ENCODE measurements at places on chromosomes 1 and 21.

DNA sequence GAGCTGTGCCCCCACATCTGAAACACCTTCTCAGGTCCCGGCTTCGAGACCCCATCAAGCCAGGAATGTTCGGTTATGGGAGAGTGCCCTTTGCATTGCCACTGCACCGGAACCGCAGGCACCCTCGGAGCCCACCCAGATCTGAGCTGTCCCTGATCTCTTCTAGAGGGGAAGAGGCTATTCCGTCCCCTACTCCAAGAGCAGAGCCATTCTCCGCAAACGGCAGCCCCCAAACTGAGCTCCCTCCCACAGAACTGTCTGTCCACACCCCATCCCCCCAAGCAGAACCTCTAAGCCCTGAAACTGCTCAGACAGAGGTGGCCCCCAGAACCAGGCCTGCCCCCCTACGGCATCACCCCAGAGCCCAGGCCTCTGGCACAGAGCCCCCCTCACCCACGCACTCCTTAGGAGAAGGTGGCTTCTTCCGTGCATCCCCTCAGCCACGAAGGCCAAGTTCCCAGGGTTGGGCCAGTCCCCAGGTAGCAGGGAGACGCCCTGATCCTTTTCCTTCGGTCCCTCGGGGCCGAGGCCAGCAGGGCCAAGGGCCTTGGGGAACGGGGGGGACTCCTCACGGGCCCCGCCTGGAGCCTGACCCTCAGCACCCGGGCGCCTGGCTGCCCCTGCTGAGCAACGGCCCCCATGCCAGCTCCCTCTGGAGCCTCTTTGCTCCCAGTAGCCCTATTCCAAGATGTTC, 4.3 kb downstream of the ADAMTSL4 start:
- H3K27me3 ChIP-seq: no peaks in the 10 kb centered on the region
- H3K36me3 ChIP-seq: peaks cover 9% of the 10 kb centered on the region
- no peak overlapping the region for H3K4me3 ChIP-seq
- DNase-seq: no peak

GRCh38 chr1:210298936-210299335, 29.8 kb upstream of the HHAT start:
- peaks cover 3% of the 10 kb centered on the region for H3K27me3 ChIP-seq
- H3K4me1 ChIP-seq: peaks cover 7% of the 10 kb centered on the region
- no peak overlapping the region for H3K4me3 ChIP-seq
- no peaks in the 10 kb centered on the region for H3K36me3 ChIP-seq
- H3K27ac ChIP-seq: no peak overlapping the region

DNA sequence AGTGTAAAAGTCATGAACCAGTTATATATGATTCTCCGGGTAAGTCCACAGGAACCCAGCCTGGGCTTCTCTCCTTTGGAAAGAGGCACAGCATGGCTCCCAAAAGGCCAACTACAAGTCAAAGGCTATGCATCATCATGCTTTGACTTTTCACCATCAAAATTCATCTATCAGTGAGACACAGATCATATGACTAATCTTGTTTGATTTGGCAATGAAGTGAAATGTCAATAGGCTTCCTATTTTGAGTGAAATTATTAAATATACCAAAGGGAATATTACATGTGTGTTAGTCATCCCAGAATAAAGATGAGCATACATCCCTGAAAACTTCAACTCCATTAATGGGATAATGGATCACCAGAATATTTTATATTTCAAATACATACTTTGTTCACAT, 83.5 kb upstream of the ADGRL2 start:
- no peak overlapping the region for H3K27ac ChIP-seq
- peaks cover 3% of the 10 kb centered on the region for H3K4me1 ChIP-seq

- H3K36me3 ChIP-seq: no peaks in the 10 kb centered on the region
- H3K4me1 ChIP-seq: peaks cover 20% of the 10 kb centered on the region
- H3K4me3 ChIP-seq: no peak overlapping the region
Measured at GRCh38 chr1:109802901-109803561, 39.3 kb upstream of the EPS8L3 start.

- H3K4me1 ChIP-seq: no peaks in the 10 kb centered on the region
- DNase-seq: no peak
- no peaks in the 10 kb centered on the region for H3K36me3 ChIP-seq
- no peaks in the 10 kb centered on the region for H3K27me3 ChIP-seq
Measured at GRCh38 chr1:215219372-215219771, 136.8 kb downstream of the KCNK2 start.

- no peak overlapping the region for H3K4me3 ChIP-seq
- H3K4me1 ChIP-seq: peaks cover 9% of the 10 kb centered on the region
- H3K27me3 ChIP-seq: no peaks in the 10 kb centered on the region
- DNase-seq: peak; percentile 85
- H3K36me3 ChIP-seq: peaks cover 5% of the 10 kb centered on the region
Measured at GRCh38 chr21:46295177-46295770, 9.1 kb downstream of the YBEY start.

GRCh38 chr1:89725631-89726030, 92.7 kb downstream of the LRRC8C start:
- H3K36me3 ChIP-seq: no peaks in the 10 kb centered on the region
- H3K27me3 ChIP-seq: no peaks in the 10 kb centered on the region
- DNase-seq: no peak
- peak overlapping the region; percentile 48 for H3K27ac ChIP-seq
- H3K4me1 ChIP-seq: peaks cover 6% of the 10 kb centered on the region
- no peak overlapping the region for H3K4me3 ChIP-seq

DNA sequence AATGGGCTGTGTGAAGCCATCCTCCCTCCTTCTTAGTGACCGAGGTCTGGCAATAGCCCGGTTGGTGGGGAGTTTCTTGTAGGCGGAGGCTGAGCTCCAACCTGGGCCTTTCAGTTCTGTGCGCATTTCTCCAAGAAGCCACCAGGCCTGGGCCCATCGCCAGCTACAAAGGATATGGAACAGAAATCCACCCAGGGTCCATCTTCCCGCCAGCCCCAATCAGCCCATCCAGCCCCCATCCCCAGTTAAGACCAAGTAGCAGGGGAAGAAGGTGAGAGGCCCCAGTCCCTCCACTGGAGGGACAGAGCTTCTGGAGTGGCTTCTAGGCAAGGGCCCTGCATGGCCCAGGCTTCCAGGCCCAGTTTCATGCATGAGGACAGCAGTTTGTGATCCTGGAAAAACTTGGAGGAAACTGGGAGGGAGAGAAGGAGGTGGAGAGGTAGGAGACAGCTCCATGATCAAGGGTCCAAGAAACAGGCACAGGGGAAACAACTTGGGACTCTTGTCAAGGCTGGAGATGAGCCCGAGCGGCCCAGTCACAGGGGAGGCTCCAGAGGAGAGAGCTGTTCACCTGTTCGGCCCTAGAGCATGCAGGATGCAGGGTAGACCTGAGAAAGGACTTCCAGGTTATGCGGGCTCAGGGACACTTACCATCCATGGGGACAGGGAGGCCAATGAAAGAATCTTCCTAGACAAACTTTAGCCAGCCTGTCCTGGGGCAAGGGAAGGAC, 261.2 kb downstream of the PTPRU start:
- H3K27me3 ChIP-seq: no peaks in the 10 kb centered on the region
- H3K4me3 ChIP-seq: no peak overlapping the region
- H3K27ac ChIP-seq: no peak overlapping the region
- no peaks in the 10 kb centered on the region for H3K4me1 ChIP-seq

- no peaks in the 10 kb centered on the region for H3K27me3 ChIP-seq
- no peak for DNase-seq
- H3K36me3 ChIP-seq: no peaks in the 10 kb centered on the region
- H3K27ac ChIP-seq: no peak overlapping the region
- H3K4me1 ChIP-seq: peaks cover 3% of the 10 kb centered on the region
- no peak overlapping the region for H3K4me3 ChIP-seq
Measured at GRCh38 chr1:221040691-221041285, 161.5 kb downstream of the HLX start.

GRCh38 chr1:84164161-84164560, 20.1 kb downstream of the PRKACB start:
- no peaks in the 10 kb centered on the region for H3K36me3 ChIP-seq
- peak overlapping the region; percentile 44 for H3K4me3 ChIP-seq
- DNase-seq: peak; percentile 64
- peak overlapping the region; percentile 26 for H3K27ac ChIP-seq
- H3K4me1 ChIP-seq: peaks cover 2% of the 10 kb centered on the region
- no peaks in the 10 kb centered on the region for H3K27me3 ChIP-seq

DNA sequence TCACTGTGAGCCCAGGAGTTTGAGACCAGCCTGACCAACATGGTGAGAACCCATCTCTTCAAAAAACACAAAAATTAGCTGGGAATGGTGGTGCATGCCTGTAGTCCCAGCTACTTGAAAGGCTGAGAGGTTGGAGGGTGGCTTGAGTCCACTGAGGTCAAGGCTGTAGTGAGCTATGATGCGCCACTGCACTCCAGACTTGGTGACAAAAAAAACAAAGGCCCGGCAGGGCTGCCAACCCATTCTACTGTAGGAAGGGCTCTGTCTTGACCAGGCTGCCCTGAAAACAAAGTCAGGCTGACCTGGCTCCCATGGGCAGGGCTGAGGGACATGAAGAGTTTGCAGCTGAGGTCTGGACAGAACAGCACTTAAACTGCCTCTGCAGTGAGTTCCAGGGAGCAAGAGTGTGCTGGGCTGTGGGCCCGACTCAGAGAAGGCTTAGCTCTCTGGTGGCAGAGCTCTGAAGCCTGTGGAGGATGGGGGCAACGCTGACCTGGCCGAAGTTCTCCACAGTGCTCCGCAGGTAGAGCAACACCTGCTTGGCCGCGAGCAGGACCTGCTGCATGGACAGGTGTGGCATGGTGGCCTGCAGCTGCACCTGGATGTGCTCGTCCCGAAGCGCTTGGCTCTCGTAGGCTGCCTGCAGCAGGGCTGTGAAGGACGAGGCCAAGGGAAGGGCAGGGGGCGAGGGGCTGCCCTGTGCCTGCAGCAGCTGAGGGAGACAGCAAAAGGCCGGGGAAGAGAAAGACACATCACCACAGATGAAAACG, 42.4 kb downstream of the URB1 start:
- H3K27me3 ChIP-seq: no peaks in the 10 kb centered on the region
- peaks cover 21% of the 10 kb centered on the region for H3K36me3 ChIP-seq
- no peak overlapping the region for H3K27ac ChIP-seq
- no peak overlapping the region for H3K4me3 ChIP-seq
- no peaks in the 10 kb centered on the region for H3K4me1 ChIP-seq
- DNase-seq: no peak

DNA sequence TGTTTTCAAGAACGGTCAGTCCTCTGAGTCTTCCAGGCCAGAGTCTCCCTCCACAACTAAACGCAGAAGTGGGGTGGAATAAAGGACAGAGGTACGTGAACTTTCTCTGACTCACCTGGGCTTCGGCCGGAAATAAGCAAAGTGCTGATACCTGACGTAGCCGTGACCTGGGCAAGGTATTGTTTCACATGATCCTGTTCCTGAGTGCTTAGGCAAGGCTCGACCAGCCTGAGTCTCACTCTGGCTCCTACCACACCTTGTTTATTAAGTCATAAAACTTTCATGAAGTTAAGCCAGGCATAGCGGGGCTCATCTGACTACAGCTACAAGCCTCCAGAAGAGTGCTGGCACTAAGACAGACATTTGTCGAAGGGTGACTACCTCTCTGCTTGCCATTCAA, 327.5 kb downstream of the SETD4 start:
- H3K4me3 ChIP-seq: no peak overlapping the region
- no peaks in the 10 kb centered on the region for H3K36me3 ChIP-seq
- no peak overlapping the region for H3K27ac ChIP-seq
- no peaks in the 10 kb centered on the region for H3K4me1 ChIP-seq

GRCh38 chr1:182428043-182428442, 21.9 kb upstream of the RGSL1 start:
- H3K27me3 ChIP-seq: no peaks in the 10 kb centered on the region
- H3K4me1 ChIP-seq: no peaks in the 10 kb centered on the region
- no peak overlapping the region for H3K4me3 ChIP-seq
- no peak overlapping the region for H3K27ac ChIP-seq
- DNase-seq: no peak

DNA sequence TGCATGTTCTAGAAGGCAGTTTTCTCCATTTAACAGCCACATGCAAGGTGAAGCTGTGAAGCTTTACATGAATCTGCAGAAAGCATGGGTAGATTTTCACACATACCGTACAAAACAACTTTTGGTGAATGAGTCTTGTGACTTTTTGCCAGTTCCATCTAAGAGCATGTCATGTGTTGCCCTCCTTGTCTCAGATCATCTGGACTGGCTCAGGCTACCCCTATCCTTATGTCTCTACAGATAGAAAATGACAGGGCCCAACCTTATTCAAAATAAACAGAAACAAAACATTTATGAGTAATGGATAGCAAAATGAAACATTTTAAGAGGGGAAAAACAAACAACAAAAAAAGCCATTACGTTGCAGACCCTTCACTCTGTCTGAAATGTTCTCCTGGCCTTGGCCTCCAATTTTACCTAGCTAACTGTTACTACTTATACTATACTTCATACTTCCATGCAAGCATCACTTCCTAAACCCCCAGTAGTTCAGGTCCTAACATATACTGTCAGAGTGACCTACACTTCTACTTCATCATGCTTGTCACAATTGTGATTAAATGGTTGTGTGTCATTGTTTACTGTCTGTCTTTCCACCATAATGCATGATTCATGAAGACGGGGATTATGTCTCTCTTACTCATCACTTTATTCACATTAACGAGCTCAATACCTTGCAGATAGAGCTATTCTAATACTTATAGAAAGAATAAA, 39.0 kb downstream of the LRRC8C start:
- peaks cover 2% of the 10 kb centered on the region for H3K4me1 ChIP-seq
- no peak overlapping the region for H3K4me3 ChIP-seq
- no peak overlapping the region for H3K27ac ChIP-seq
- no peaks in the 10 kb centered on the region for H3K36me3 ChIP-seq

- H3K36me3 ChIP-seq: no peaks in the 10 kb centered on the region
- H3K4me1 ChIP-seq: peaks cover 6% of the 10 kb centered on the region
Measured at GRCh38 chr1:113515498-113515897, 125.2 kb downstream of the MAGI3 start.

GRCh38 chr1:234842726-234843641, 233.0 kb upstream of the IRF2BP2 start:
- H3K27me3 ChIP-seq: no peaks in the 10 kb centered on the region
- no peaks in the 10 kb centered on the region for H3K4me1 ChIP-seq
- H3K36me3 ChIP-seq: no peaks in the 10 kb centered on the region
- no peak for DNase-seq

DNA sequence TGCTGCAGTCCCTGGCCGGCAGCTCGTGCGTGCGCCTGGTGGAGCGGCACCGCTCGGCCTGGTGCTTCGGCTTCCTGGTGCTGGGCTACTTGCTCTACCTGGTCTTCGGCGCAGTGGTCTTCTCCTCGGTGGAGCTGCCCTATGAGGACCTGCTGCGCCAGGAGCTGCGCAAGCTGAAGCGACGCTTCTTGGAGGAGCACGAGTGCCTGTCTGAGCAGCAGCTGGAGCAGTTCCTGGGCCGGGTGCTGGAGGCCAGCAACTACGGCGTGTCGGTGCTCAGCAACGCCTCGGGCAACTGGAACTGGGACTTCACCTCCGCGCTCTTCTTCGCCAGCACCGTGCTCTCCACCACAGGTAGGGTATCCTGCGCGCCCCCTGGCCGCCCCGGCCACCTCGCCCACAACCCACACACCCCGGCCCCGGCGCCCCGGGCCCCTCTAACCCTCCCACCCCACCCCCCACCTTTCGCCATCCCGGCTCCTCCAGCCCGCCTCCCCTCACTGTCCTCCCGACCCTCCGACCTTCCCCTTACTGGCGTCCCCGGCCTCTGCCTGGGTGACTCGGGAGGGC, 352 bp downstream of the KCNK1 start:
- no peaks in the 10 kb centered on the region for H3K36me3 ChIP-seq
- H3K4me1 ChIP-seq: no peaks in the 10 kb centered on the region
- no peaks in the 10 kb centered on the region for H3K27me3 ChIP-seq
- peak overlapping the region; percentile 39 for H3K4me3 ChIP-seq

Measured in fibroblast of lung (primary cell).